Esophagus squamous epithelium (tissue), 5 donors: ENCODE measurements at places on chromosomes 11 and 22.

DNA sequence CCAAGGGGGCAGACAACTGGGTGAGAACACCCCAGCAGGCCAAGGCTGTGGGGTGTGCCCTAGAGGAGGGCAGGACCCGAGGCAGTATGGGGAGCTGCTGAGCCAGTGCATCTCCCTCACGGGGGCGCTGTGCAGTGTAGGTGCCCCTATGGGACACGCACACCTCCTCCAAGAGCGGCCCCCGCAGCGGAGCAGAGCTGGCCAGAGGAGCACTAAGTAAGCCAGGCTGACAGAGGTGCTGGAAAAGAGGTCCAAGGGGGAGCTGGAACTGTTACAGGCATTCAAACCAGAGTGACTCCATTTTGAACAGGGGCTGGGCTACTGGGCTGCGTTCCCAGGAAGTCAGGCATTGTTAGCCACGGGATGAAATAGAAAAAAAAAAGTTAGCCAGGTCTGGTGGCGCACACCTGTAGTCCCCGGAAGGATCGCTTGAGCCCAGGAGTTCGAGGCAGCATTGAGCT is 41.8 kb downstream of the TST start:
- no peak for DNase-seq

DNA sequence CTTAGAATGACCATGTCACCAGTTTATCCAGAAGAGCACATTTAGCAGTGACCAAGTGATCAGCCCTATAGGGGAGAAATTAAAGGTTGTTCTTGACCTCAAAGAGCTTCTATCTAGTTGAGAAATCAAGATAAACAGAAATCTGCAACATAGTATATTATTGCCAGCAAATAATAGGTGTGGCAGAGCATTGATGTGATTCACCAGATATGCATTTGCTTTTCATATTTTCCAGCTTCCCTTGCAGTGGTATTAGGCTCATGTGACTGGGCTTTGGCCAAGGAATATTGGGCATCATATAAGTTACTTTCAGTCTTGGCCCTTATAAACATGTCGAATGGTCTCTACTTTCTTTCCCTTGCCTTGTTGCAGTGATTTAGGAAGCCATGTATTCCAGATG is 34.5 kb downstream of the COMMD9 start:
- no peak for DNase-seq

DNA sequence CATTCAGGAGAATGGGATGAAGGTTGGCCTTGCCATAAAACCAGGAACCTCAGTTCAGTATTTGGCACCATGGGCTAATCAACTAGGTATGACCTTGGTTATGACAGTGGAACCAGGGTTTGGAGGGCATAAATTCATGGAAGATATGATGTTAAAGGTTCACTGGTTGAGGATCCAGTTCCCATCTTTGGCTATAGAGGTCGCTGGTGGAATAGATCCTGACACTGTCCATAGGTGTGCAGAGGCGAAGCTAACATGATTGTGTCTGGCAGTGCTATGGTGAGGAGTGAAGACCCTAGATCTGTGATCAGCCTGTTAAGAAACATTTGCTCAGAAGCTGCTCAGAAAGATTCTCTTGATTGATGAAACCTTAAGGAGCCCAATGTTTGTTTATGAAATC is 5.7 kb downstream of the NF2 start:
- no peak for DNase-seq

DNA sequence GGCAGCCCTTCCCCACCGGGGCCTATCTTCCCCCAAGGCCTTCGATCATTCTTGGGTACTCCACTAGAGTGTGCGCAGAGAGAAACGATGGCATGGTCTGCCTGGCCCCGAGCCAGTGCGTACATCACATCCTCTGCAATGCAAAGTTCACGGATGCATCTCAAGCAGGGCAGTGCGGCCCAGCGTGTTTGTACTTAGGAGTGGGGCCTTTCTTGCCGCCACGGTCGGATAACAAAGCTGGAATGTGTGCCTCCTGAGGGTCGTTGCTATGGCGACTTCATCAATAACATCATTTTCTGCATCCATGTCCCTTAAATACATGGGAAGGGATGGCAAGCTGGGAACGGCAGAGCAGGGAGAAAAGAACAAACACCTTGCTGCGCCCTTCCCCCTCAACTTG is 73.9 kb downstream of the SCUBE1 start:
- DNase-seq: no peak

GRCh38 chr11:133029107-133029506 is 503.2 kb downstream of the OPCML start:
- DNase-seq: no peak

DNA sequence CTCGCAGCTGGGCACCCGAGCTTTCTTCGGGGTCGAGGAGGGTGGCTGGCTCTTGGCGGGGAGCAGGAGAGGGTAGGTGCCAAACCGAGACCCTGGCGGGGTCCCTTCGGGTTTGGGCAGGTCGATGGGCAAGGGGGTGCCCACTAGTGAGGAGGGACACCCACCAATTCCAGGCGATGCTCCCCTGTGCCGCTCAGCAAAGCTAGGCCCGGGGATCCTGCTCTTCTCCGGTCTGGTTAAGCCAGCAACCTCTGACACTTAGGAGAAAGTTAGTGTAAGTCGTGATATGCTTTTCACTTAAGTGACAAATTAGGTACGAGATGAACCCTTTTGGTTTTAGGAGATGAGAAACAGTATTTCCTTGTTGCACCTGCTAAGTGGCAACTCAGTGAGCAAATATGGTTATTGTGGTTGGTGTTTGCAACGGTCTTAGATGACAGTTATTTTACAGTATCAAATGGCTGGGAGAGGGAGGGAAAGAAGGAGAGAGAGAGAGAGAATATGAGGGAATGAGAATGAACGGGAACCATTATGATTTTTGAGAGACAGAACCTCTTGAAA is 565 bp downstream of the NUCB2 start:
- DNase-seq: no peak

GRCh38 chr22:42185915-42186439 is 55.4 kb upstream of the CYP2D6 start:
- DNase-seq: no peak

GRCh38 chr11:58740447-58740846 is 8.7 kb upstream of the GLYAT start:
- DNase-seq: no peak
